Dermis microvascular lymphatic vessel endothelial cell (primary cell): ENCODE measurements at places on chromosomes 11 and 22.
A peak's percentile ranks its signal among the peaks of the same experiment; 100 is the strongest.

- DNase-seq: no peak
Measured at GRCh38 chr11:116986521-116987105, 111.6 kb downstream of the SIK3 start.

DNA sequence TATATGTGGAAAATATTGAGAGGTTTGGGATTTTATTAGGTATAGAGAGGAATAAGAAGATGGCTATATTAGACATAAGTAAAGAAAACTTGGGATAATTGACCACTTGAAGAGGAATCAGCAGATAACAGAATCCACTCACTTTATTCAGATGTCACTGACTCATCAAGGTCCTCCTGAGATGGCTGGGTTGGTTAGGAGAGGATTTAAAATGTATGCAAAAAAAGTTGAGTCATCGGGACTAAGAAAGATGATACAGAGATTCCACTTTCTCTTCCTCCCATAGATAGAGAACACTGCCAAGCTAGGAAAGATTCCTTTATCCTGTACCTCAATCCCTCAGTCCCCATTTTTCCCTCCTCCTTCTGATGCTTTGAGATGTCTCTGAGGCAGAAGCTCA, at the start of gene OR6A2:
Gene OR6A2, minus strand, starts transcription at position 288 of the 400 bp plus-strand sequence. CDS start 3,981 bp downstream, outside the sequence.
- DNase-seq: no peak

- DNase-seq: peak; percentile 37
Measured at GRCh38 chr22:43884600-43885318, 7.1 kb downstream of the PNPLA5 start.

- no peak for DNase-seq
Measured at GRCh38 chr11:67347964-67348749, 5.2 kb downstream of the POLD4 start.

GRCh38 chr11:8354622-8355415, 91.1 kb upstream of the LMO1 start:
- DNase-seq: no peak

DNA sequence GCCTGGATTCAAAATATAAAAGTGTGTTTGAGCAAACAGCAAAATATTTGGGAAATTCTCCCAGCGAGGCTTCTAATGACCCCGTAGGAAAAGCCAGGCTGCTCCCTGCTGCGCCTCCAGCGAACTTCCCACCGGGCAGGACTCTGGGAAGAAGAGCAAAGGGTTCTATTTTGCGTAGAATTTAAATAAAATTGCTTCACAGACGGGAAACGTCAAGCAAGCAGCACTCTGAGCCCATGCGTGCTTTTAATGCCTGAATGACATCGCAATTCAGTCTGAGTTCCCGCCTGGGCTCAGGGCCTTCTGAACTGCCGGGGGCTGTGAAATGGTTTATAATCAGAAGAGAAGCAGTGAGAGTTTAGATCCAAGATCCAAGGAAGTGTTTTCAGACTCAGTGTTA, 775.1 kb downstream of the BRD1 start:
- DNase-seq: no peak

- DNase-seq: peak; percentile 47
Measured at GRCh38 chr11:73384872-73385689, 8.9 kb downstream of the RELT start.

DNA sequence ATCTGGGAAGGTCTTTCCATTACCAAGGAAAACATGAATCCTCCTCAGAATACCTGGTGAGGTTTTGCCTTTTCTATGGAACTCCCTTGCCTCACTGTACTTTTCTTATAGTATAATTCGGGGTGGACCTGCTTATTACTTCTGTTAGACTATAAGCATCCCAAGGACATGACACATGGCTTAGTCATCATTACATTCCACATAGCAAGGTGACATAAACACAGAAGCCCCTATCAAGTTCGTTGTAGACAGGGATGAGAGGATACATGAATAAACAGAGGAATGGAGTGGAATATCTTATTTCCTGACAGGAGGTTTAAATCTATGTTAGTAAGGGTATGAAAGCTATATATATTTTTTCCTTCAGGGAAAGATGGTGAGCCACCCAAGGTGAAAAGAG, 532.2 kb upstream of the CCDC90B start:
- DNase-seq: no peak

GRCh38 chr11:13023423-13023822, 14.3 kb downstream of the RASSF10 start:
- no peak for DNase-seq

DNA sequence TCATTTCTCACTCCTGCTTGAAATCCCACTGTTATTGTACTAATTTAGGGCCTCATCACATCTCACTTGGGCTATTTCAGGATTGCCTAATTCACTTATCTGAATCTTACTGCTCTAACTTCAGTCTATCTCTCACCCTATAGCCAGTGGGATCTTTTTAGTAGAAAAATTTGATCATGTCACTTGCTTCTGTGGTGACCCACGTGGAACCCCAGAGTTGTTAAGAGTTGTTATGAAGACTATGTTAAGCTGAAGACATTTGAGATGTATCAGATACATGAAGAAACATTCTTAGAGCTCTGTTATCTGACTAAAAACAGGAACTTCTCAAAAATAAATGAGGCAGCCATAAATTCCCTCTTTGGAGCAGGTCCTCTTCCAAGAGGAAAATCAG, 1375.6 kb upstream of the TENM4 start:
- DNase-seq: no peak

DNA sequence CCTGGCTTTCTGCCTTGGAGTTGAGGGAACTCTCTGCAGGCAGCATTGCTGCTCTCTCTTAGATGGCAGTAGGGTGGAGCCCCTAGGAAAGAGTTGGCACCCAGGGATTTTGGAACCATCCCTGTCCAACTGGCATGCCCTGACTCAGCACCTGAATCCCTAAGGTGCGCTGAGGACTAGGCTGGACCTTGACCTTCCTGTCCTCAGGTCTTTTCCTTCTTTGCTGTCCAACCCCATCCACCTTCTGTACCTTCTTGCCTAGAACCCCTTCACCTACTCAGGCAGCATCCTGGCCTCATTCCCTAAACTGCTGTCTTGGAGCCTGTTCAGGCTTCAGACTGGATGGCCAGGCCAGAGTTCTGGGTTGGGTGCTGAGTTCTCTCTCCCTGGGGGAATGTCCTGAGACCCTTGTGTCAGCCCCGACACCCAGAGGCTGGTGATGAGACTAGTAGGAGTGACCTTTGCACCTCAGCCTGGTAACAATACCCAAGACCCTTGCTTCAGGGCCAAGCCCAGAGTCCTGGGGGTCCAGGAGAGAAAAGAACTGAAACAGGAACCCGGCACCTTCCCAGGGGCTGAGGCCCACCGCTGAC, 2.5 kb upstream of the POLD4 start:
- DNase-seq: no peak

DNA sequence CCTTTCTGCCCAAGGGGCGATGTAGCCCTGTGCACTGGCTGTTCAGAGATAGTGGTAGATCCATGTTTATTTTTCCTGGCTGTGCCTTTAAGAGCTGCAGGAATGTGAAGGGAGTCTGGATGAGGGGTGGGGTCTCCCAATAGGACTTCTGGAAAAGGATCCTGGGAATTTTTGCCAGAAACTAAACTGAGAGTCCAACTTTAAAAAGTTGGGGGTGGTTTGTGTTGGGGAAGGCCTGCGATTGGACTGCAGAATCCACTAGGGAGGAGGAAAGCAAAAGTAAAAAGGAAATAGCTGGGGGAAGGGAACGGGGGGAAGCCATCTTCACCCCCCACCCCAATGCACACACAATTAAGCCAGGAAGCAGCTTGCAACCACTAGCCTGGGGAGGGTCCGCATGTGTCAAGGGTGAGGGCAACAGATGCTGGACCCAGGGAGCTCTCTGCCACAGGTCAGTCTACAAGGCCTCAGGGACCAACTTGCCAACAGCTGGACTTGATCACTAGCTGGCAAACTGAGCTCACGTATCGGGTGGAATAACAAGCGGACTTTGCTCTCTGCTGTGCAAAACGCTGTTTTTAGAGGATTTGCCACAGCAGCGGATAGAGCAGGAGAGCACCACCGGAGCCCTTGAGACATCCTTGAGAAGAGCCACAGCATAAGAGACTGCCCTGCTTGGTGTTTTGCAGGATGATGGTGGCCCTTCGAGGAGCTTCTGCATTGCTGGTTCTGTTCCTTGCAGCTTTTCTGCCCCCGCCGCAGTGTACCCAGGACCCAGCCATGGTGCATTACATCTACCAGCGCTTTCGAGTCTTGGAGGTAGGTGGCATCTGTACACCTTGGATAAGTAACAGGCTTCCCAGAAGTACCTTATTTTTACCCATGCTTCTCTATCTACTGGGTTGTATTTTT, at the start of gene OLFML1:
Gene OLFML1, plus strand, starts transcription at position 321 of the 912 bp plus-strand sequence. Its CDS starts 370 bp downstream, at position 691.
- no peak for DNase-seq

DNA sequence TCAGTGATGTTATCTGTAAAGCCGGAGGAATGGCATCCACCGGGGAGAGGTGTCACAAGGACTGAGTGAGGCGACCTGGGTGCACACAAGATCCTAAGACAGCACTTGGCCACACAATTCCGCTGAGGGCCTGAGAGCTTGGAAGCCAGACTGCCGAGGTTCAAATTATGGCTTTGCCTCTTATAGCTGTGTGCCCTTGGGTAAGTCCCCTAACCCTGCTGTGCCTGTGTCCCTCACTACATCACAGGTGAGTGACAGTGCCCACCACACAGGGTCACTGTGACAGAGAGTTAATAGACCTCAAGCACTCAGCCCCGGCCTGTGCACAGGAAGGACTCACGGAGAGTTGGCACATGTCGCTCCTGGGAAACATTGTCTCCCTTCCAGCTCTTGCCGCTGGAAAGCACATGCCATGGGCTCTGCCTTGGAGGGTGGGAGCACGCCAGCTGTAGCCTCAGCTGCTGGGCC, 592 bp downstream of the RHOD start:
- DNase-seq: no peak

DNA sequence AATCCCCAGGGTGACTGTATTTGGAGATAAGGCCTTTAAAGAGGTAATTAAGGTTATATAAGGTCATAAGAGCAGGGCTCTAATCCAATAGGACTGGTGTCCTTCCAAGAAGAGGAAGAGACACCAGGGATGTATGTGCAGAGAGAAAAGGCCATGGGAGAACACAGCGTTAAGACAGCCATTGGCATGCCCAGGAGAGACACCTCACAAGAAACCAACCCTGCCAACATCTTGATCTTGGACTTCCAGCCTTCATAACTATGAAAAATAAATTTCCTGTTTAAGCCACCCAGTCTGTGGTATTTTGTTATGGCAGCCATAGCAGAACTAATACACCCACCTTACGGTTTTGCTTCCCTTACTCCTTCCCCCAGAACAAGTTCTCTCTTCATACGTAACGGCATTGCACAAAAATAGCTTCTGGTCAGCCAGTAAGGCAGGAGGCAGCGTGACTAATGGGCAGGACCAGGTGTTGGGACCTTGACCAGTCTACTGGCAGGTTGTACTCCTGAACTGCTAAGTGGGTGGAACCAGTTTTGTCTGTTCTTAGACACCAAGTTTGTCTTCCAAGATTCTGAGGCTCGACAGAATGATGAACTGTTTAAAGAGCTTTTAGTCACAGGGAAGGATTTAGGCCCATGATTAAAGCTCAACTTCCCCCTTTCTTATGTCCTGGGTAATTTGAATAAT, 31.9 kb upstream of the UPB1 start:
- no peak for DNase-seq
